ENCODE measurements at places on chromosomes 1 and 21. TPM values are rescaled to one million over a fixed set of nuclear protein-coding genes. Genes with fewer than 3 reads are reported as not detected.

DNA sequence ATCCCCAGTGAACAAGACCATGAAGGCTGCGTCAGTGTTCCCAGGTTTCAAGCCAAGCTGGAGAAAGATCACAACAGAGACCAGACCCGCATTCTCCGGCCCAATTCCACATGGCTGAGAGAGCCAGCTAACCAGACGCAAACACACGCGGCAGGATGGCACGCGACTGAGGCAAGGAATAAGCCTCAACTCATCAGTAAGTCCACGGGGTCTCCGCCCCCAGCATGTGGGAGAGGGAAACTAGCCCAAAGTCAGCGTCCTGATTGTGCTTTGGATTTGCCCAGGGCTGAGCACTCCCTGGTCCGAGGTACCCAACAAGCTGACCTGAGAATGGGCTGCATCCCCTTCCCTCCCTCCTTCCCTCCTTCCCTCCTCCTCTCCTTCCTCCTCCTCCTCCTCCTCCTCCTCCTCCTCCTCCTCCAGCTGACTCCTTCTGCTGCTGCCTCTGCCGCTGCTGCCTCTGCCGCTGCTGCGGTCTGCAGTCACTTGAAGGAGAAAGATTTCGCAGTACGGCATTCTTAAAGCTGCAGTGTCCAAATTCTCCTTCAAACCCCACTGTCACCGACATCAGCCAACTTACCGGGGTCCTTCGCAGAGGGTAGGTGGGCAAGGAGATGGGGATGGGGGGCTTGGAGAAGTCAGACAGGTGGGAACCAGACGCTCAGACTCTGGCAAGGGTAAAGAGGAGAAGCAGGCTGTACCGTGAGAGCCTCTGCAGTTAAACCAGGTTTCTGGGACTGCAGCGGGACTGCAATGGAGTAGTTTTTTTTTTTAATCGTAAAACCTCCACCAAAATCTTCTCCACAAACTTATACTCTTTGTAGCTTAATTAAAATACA, 33.0 kb upstream of the H6PD start:
- peak; percentile 12 for DNase-seq

DNA sequence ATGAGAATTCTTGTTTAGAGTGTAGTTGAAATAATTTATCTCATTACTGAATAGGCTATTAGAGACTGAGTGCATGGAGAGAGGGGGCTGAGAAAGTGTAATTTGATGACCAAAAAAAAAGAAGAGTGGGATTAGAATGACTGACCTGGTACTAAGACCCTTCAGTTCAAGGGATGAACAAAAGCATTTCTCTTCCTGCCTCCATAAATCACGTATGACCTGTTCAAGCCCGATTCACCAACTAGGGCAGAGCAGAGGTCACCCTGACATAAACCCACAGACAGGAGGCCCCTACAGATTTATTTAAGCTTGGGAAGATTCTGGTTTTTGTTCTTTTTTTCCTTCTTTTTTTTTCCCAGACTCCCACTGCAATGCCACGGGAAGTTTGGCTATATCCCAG, 123.7 kb upstream of the COP1 start:
- no peak for DNase-seq

DNA sequence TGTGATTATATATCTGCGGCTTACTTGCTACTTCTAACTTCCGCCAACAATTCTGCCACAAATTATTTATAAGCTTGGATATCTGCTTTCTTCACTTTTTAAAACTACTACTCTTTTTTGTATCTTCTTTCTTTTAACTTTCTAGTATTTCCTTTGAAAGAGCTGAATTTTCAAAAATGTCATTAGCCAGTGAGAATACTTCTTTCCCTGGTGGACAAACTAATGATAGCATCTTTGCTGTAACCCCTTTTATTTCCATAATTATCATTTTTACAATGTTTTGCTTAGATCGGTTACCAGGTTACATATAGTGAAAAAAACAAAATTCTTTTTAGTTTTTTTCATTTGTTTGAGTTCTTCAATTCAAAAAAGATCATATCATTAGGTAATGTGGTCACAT, 355.9 kb upstream of the ADGRL4 start:
- no peak for DNase-seq

DNA sequence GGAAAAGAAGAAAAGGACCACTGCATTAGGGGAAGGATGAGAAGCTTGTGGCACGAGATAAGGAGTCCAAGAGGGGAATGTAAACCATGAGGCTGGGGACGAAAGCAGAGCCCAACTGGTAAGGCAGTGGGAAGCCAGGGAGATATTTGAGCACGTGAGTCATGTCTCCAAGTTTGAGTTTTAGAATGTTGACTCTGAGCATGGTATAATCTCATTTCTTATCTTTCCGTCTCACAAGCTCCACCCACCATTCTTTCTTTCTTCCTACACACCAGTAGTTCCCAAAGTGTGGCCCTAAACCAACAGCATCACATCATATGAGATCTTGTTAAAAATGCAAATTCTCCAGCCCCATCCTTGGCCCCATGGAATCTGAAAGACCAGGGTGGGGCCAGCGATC, 145.3 kb downstream of the PLPP3 start:
- no peak for DNase-seq

DNA sequence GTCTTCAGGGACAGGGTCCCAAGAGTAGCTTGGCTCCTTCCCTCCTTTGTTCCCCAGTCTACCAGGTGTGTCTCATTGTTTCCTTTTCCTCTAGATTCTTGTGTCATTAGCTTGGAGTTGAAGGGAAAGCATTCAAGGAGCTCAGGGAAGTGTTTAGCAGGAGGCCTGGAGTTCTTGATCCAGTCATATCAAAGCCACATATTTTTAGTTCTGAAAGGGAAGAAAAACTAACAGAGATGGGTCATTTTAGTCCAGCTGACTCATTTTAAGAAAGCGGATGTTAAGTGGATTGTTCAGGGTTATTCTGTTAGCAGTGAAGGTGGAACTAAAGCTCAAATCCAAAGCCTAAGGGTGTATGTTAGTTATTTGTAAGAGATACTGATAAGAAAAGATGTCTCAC, 721 bp downstream of the C1orf54 start:
- DNase-seq = no peak

SLC5A9 gene
- total RNA-seq = not detected

DNA sequence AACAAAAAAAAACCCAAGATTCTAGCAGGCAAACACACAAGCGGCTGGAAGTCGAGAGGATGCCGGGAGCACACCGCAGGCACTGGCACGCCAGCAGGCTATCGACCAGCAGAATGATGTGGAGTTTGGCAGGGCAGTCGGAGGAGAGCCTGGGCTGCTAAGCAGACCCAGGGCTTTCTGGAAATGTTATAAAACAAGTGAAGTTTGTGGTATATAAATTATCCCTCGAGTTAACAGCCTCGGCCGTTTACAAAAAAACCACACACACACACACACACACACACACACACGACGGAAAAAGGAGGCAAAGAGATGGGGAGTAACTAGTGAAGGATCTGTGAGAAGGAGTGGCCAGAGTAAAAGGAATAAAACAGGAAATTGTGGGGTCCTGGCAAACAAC, 87.2 kb upstream of the IVNS1ABP start:
- peak; percentile 30 for DNase-seq

ANP32E gene
- 58.2 TPM for total RNA-seq

GRCh38 chr1:27912429-27912828, 22.4 kb upstream of the SMPDL3B start:
- DNase-seq = no peak

RAB42 gene
- total RNA-seq = 0.45 TPM

GRCh38 chr1:42449256-42449655, 6.6 kb downstream of the ZMYND12 start:
- DNase-seq = no peak

GRCh38 chr1:161772397-161772796, 6.3 kb downstream of the ATF6 start:
- DNase-seq = no peak

GRCh38 chr1:205232127-205232820, 4.5 kb downstream of the TMCC2 start:
- no peak for DNase-seq

Measured in heart right ventricle (tissue), 16 donors.